Activated naive CD4-positive, alpha-beta T cell (primary cell): ENCODE measurements at places on chromosomes 6 and 20.

DNA sequence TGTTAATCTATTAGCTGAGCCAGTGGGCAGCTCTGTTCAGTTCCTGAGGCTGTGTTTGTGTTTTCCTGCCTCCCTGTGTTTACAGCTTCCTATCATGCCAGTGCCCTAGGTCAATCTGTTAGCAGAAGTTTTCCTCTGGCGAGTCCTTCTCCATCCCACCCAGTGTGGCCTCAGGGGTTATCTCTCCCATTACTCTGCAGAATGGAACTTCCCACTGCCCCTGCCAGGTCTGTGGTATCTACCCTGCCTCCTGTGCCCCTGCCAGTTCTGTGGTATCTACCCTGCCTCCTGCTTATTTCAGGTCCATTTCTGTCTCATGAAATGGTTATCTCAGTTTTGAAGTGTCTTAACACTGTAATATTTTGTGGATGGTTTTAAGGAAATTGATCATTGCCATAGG is 63.1 kb downstream of the SLX4IP start:
- DNase-seq = no peak

- no peak for DNase-seq
Measured at GRCh38 chr20:7161690-7162089, 394.2 kb downstream of the BMP2 start.

DNA sequence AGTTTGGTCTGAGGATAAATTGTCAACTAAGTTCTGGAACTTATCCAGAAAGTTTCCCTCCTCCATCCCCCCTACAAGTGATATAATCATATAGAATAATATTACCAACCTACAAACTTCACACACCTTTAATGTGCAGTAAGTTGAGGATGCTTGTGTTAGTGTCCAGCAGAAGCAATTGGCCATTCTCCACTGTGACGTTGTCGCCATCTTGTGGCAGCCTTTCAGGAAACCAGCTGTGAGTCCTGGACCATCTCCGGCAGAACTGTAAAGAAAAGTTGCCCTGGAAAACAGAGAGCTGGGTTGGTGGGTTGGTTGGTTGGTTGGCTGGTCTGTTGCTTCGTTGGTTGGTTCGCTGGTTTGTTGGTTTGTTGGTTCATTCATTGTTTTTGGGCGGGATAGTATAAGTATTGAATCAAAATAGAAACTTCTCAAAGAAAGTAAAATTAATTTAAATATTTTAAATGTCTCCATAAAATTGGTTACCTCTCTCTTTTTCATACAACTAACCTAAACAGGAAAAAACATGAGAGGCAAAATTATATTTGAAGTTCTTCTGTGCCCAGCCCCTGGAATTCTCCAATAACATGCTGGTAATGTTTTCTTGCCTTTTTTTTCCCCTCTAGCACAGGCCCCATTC is 127.5 kb downstream of the PKHD1 start:
- no peak for DNase-seq

DNA sequence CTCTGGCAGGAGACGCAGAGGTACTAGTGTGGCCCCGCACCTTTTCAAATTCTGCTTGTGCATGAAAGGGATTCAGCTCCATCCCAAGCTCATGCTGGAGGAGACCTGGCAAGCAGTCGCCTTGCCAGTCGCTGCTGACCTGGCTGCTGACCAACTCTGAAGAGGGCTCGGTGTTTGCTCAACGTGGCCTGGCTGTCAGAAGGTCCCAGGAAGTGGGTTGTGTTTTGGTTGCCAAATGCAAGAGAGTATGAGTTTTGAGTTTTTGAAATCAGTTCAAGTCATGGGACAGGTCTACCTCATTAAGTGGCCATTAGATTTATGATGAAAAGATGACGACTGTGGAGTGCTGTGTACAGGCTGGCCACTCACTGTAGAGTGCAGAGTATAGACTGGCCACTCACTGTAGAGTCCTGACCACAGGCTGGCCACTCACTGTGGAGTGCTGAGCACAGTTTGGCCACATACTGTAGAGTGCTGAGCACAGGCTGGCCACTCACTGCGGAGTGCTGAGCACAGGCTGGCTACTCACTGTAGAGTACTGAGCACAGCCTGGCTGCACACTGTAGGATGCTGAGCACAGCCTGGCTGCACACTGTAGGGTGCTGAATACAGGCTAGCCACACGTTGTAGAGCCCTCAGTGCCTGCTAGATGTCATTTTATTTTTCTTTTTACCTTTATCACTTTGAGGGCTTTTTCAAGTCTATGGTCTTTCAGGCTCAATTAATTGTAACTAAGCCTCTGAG is 193.9 kb downstream of the ZNF217 start:
- no peak for DNase-seq

- no peak for DNase-seq
Measured at GRCh38 chr20:43736588-43737158, 9.9 kb upstream of the GTSF1L start.

- no peak for DNase-seq
Measured at GRCh38 chr6:87697581-87698546, 4.2 kb downstream of the AKIRIN2 start.

DNA sequence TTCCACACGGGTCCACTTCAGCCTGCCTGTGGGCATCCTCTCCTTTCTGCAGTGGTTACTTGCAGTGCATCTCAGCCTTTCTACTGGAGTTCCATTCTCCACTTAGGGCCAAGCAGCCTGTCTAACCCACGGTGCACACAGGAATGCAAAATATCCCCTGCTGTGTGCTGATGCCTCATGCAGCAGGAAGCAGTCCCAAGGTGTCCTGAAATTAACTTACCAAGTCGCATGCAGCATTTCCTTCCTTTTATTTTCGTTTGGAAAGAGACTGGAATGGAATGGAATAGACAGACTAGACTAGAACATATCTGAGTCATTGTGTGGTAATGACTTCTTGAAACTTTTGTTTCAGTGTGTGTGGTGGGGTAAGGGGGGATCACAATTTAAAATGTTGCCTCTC is 25.9 kb upstream of the FOXQ1 start:
- no peak for DNase-seq
